ENCODE measurements at places on chromosomes 2 and 18.

DNA sequence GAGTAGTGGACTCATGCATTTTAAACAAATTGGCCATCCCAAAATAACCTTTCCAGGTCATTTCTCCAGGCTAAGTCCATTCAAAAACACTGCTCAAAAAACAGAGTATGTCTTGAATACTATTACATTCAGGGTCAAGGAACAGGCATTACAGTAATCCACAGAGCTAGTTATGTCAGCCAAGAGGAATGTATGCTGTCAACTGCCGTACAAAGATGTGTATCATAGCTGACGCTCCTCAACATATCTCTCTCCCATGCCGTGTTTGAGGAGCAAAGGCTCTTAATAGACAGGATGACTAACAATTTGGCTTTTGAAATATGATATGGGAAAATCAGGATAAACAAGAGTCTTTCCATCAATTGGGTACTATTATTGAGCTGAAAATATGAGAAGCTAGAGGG, 68.8 kb upstream of the KCTD1 start:
- DNase-seq: peak; percentile 46

DNA sequence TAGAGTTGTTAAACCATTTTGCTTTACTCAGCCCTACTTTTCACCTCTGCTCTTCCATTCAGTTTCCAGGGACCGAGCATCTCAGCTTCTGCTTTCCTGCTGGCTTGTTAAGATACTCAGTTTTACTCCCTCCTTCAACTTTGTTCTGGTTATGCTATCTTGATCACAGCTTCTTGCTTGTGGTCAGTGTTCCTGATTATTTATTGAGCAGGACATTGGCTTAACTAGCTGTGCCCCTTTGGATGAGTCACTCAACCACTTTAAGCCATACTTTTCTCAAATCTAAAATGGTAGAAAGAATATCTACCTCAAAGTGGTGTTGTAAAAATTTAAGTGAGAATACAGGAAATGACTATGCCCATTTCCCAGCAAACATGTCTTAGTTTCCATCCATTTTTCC, 124.0 kb downstream of the KYNU start:
- DNase-seq: no peak

GRCh38 chr2:96685577-96686459, 43.3 kb downstream of the FER1L5 start:
- peak; percentile 33 for DNase-seq

- DNase-seq: no peak
Measured at GRCh38 chr18:79504034-79504433, 108.3 kb downstream of the NFATC1 start.

- DNase-seq: no peak
Measured at GRCh38 chr2:136917411-136917881, 152.1 kb downstream of the THSD7B start.

DNA sequence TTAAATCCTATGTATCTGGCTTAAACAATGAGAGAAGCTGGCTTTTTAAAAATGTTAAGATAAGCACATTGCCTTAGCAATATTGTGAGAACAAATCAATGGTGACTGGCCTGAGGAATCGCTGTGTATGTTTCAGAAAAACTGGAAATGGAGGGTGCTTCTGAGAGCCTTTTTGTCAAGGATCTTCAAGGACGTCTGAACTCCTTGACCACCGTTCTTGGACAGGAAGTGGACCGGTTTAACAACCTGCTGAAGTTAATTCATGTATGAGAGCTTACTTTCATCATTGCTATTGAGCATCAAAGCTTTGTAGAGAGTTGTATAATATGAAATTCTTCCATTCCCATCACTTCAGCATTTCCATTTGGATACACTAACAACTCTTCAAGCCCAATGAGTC, 72.6 kb downstream of the TRABD2A start:
- no peak for DNase-seq

- no peak for DNase-seq
Measured at GRCh38 chr2:11870584-11870983, 124.2 kb downstream of the LPIN1 start.

GRCh38 chr2:46647766-46648742, 168.7 kb downstream of the TMEM247 start:
- DNase-seq: no peak

GRCh38 chr18:11909061-11909455, 941 bp upstream of the MPPE1 start:
- DNase-seq: no peak

- DNase-seq: no peak
Measured at GRCh38 chr2:43541165-43541564, 54.7 kb downstream of the THADA start.
